ENCODE measurements at places on chromosomes 6 and 20.

- DNase-seq, result no peak
Observed at GRCh38 chr6:15561447-15562199, 101.2 kb downstream of the DTNBP1 start.

DNA sequence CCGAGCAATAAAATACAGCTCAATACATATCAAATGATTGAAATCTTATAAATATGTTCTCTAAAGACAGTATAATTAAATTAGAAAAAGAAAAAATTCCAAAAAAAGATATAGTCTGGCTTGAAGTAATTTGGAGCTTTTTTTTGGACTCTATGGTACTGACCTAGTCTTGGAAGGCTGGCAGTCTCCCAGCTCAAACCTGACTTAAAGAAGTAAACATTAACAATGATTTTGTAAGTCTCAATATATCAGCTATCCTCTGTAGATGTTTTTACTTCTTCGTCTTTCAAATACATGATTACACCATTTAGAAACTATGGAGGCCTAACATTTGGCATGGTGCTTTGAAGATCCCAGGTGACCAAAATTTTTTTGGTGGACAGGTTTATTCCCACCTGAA is 14.2 kb downstream of the HINT3 start:
- DNase-seq, result no peak

GRCh38 chr6:90044833-90045381 is 150.6 kb downstream of the GJA10 start:
- DNase-seq, result peak; percentile 81

GRCh38 chr6:131917763-131918649 is 33.2 kb downstream of the CCN2 start:
- DNase-seq, result no peak

GRCh38 chr6:52595000-52595795 is 18.3 kb upstream of the TRAM2 start:
- DNase-seq, result peak; percentile 90

Data from fibroblast of skin of back (primary cell).